ENCODE measurements at places on chromosomes 16 and 17.

GRCh38 chr17:81309859-81310839 lies 15.0 kb upstream of the SLC38A10 start:
- no peak for DNase-seq

DNA sequence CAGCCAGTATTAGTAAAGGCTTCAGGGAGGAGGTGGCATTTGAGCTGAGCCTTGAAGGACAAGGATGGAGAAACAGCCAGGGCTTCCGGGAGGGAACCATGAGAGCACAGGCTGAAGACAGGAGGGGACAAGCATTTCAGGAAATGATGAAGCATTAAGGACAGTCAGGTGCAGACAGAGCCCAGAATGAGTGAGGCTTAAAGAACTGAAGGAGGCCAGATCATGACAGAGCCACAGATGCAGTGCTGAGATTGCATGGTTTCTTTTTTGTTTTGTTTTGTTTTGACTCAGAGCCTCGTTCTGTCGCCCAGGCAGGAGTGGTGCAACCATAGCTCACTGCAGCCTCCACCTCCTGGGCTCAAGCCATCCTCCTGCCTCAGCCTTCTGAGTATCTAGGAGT lies 211.5 kb downstream of the SOX9 start:
- DNase-seq, result no peak

DNA sequence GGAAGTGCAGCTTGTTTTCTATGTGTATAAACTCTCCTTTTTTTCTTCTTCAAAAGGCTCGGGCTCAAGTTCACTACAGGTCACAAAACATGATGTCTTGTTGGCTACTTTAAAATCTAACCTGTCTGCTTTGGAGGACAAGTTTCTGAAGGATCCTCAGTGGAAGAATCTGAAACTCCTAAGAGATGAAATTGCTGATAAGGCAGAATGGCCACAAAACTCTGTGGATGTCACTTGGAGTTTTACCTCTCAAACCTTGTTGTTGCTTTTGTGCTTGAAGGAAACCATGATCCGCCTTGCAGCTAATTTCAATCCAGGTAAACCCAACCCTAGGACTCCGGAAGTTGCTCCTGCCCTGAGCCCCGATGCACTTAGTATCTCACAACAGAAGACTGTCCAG lies 16.5 kb downstream of the TANGO6 start:
- DNase-seq, result no peak

- no peak for DNase-seq
Observed at GRCh38 chr17:39903158-39903884, 15.1 kb downstream of the GSDMB start.

DNA sequence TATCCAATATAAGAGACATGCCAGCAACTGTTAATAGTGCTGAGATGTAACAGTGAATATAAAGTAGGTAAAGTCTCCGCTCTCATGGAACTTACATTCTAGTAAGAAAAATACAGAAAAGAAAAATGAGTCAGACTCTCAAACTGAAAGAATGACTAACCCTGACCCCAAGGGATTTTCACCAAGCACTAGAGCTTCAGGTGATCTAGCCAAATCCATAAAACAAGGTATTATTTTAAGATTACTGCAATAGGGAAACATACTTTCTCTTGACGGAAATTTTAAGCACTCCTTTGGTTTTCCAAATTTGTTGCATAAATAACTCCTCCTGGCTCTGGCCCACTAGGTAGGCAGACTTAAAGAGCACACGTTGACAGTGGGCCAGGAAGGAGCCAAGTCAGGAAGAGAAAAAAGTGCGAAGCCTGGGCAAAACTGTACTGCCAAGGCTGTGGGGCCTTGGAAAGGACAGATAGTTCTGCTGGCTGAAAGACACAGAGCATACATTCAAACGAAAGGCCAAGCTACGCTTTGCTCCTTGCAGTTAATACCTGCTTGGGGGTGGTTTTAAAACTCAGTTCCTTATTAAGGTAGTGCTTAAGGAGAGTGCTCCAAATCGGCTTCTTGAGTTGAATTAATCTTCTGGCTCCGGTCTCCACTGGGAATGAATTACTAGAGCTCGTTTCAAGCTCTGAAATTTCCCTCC lies 1.4 kb downstream of the GOT2 start:
- no peak for DNase-seq

- no peak for DNase-seq
Observed at GRCh38 chr17:83012868-83013778, 66.3 kb upstream of the METRNL start.

GRCh38 chr16:74768239-74768638 lies 6.4 kb downstream of the FA2H start:
- no peak for DNase-seq

GRCh38 chr16:57798267-57798810 lies 4.0 kb downstream of the KIFC3 start:
- no peak for DNase-seq

GRCh38 chr16:50021544-50021943 lies 3.5 kb upstream of the CNEP1R1 start:
- no peak for DNase-seq

- DNase-seq, result no peak
Observed at GRCh38 chr17:15659663-15660062, 24.4 kb downstream of the TRIM16 start.

GRCh38 chr16:21684199-21684598 lies 20.4 kb downstream of the OTOA start:
- no peak for DNase-seq

DNA sequence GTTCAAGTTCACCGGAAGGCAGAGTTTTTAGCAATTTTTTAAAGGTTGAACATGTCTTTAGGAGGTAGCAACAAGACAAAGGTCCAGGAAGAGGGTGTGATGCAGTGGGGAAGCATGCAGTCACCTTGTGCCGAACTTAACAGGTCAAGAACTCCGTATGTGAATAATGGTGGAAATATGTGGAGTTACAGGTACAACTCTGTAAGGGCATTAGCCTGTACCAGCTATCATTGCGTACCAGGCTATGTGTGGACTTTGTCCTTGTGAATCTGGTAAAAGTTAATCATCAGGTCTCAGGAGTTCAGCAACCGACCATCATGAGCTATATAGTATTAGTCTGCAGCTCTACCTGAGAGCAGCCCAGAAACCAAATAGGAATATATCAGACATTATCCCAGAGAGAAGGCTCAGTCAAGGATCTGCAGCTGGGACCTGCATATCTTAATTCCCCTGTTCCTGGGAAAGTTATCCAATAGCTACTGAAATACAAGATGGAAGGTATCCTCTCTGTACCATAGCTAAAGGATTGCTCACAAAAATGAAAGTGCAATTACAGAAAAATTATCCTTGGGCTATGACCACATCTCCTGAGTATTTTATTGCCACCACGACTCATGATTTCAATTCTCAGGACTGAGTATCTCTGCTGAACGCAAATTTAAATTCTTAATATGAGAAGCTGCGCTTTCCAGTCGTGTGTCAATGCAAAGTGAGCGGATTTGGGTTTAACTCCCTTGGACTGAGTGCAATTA lies 469.3 kb downstream of the CDH13 start:
- no peak for DNase-seq

DNA sequence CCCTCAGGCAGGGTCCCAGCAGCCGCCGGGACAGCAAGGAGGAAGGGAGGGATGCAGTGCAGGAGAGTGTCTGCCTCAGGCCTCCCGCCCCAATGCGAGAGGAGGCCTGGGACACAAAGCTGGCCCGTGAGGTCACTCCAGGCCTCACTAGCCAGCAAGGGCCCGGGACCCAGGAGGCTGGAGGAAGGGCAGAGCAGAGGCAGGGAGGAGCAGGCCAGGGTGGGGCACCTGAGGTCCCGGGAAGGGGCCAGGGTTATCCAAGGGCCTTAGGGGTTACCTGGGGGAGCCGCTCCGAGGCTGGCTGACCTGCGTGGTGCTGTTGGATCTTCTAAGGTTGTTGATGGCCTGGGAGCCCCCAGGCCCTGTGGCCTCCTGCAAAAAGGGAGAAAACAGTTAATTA lies 14.1 kb downstream of the CEP131 start:
- DNase-seq, result no peak

DNA sequence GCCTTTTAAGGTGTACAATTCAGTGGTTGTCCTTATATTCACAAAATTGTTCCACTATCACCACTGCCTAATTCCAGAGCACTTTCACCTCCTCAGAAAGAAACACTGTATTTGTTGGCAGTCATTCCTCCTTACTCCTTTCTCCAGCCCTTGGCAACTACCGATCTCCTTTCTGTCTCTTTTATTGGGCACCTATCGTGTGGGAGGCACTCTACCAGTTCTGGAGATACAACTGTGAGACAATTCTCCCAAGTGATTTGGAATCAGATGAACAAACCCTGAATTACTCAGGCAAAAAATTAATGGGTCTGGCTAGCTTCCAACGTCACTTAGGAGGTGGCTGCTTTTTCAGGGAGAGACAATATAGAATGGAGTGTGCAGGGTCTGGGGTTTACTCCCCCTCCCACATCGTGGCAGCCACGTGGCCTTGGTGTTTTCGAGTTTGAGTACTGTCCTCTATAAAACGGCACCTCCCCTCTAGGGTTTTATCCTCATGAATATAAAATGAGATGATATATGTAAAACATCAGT lies 63.9 kb downstream of the SHISA9 start:
- DNase-seq, result no peak

DNA sequence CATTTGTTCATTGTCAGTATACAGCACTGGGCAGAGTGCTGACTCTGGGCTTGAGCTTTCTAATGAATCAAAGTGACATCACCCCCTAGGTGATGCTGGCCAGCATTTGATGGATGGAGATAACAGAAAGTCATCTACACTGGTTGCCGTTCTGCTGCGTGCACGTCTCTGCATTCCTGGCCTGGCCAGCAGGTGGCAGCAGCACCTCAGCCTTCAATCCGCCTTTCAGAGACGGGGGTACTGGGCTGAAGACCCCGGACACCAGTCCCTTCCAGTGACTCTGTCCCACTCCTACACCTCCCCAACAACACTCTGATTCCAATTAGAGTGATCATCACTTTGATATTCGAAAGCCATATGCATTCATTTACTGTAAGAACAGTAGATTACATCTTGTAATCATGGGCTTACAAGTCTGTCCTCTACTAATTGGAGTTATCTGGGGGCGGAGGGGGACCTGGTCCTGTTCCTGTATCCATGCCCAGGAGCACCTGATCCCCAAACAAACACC lies 6.0 kb downstream of the CPSF4L start:
- peak; percentile 23 for DNase-seq

DNA sequence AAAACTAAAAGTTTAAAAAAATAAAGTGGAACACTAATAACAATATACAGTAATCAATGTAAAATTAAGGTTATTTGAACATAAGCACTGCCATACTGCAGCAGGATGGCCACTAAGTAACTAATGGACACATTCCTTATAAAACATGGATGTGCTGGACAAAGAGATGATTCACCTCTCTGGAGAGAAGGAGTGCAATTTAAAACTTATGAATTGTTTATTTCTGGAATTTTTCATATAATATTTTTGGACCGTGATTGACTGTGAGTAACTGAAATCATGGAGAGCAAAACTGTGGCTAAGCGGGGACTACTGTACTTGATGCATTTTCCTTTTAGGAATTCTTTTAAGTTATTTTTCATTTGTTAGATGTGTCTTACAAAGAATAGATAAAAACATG lies 21.8 kb downstream of the CBFB start:
- DNase-seq, result no peak

GRCh38 chr17:75105126-75106080 lies 4.4 kb upstream of the ARMC7 start:
- no peak for DNase-seq

GRCh38 chr16:88005181-88005581 lies 53.9 kb downstream of the BANP start:
- no peak for DNase-seq

GRCh38 chr17:41695954-41696757 lies 7.5 kb downstream of the EIF1 start:
- peak; percentile 60 for DNase-seq

- DNase-seq, result no peak
Observed at GRCh38 chr16:71781741-71782140, 26.9 kb downstream of the AP1G1 start.

Measured in stimulated activated CD8-positive, alpha-beta memory T cell treated with anti-CD3 and anti-CD28 coated beads, Interleukin-7, amount 100 ng/mL, for 1 hour (primary cell).